Activated T-helper 9 cell treated with anti-CD3 and anti-CD28 coated beads, Interleukin-2, amount 50 U/mL, for 16 hours (primary cell): ENCODE measurements at places on chromosomes 12 and 14.

- no peak for DNase-seq
These were observed 92.0 kb downstream of the RAD51B start for GRCh38 chr14:67911562-67911961.

- DNase-seq: no peak
These were observed 1929.1 kb upstream of the SEL1L start for GRCh38 chr14:83462759-83463158.

DNA sequence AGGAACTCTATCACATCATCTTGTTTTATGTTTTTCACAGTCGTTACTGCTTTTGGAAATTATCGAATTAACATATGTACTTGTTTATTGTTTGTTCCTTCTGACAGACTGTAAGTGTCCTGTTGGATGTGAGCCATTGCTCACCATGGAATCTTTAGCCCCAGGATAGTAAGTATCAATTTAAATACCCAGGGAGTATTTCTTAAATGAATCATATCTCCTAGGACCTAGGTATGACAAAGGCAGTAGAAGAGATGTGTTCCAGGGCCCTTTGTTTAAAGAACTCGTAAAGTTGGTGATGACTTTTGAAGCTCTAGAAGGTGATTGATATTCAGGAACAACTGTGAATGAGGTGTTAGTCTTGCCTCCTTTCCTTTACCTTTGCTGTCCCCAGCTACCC lies 30.3 kb upstream of the STRAP start:
- no peak for DNase-seq

DNA sequence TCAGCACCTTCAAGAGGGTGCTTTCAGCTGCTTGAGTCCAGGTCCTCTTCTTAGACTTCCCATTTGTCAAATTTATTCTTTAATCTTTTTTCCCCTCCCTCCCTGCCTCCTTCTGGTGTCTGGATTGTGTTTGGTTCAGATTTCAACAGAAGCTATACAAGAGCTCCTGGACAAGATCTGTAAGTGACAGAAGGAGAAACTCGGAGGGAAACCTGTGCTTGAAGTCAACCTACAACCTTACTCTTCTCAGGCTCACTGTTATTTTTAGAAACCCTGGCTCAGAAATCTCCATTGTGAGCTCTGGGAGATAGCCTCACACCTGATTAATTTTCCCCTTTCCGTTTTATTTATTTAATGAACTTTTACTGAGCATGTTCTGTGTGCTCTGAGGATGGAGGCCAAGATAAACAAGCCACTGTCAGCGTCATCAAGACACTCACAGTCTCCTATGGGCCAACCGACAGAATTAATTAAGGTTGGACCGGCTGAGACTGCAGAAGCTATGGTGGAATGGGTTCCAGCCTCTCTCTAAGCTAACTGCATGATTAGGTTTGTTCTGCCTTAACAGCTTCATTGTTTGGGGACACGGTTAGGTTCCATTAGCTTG lies 13.5 kb downstream of the PDE1B start:
- no peak for DNase-seq

- no peak for DNase-seq
These were observed 131.9 kb upstream of the CLEC14A start for GRCh38 chr14:38387821-38388220.

DNA sequence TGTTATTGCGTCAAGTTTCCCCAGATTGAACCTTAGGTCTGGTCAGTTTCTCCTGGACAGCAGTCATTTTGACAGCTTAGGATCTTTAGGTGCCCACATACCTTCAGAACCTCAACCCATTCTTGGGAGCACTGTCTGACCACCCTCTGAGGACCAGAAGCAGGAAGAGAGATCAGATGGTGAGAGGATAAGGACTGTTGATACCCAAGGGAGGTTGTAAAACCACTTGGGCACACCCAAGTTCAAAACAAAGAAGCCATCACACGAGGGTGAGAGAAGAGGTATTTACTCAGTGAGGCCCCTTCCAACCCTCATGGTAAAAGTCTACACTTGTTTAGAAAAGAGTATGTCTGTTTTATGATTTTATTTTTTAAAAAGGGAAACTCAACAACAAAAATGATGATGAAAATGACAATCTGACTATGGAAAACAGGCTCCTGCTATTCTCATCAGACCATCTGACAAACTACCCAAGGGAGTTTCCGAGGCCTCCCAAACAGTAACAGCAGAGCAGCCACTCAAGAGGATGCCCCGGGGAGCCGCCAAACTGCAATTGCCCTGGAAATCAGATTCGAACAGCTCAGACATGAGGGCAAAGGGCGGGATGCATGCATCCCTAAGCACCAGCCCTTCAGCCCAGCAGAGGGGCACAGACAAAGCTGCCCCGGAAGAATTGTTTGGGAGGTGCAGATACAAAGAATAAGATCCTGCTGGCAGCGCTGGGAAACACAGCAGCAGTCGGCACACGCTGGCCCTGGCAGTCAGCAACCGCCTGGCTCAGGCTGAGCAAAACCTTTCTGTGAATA lies 162.6 kb upstream of the PLEKHG7 start:
- DNase-seq: no peak

- DNase-seq: no peak
These were observed 150.3 kb downstream of the FOXN3 start for GRCh38 chr14:89266754-89267153.

- DNase-seq: no peak
These were observed 126.0 kb upstream of the AMIGO2 start for GRCh38 chr12:47205532-47206449.

GRCh38 chr14:76537906-76538647 lies 162.1 kb downstream of the ESRRB start:
- no peak for DNase-seq

DNA sequence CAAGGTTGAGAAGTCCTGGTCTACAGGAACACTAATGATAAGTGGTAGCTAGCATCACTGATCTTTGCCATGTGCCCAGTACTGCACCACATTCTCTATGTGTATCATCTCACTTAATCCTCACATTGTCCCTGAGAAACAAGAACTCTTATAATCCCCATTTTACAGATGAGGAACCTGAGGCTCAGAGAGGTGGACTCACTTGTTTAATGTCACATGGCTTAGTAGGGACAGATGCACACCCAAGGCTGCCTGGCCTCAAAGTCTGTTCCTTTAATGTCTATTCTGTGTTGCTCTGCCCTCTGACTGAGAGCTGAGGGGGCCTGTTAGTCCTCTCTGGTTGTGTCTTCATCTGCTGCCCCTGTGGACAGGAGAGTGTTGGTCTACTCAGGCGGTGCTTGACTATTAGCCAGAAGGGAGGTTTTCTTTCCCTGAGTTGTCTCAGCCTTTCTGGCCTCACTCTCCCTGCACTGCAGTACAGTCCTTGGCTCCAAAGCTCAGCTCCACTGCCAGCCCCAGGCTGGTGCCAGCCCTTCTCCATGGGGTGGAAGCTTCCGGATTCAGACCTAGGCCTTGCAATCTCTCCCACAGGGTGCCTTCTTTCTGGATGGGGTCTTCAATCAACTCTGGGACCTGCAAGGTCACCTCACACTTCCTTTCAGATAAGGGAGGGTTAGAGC lies 4.9 kb upstream of the DYNLL1 start:
- no peak for DNase-seq

DNA sequence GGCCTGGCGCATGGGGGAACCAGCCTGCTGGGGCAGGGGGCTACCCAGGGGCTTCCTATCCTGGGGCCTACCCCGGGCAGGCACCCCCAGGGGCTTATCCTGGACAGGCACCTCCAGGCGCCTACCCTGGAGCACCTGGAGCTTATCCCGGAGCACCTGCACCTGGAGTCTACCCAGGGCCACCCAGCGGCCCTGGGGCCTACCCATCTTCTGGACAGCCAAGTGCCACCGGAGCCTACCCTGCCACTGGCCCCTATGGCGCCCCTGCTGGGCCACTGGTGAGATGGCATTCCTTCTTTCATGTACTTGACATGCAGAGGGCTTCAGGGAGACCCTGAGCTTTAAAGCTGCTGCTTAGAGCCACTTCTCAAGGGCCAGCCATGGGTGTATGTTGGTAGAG lies 9.0 kb downstream of the LGALS3 start:
- no peak for DNase-seq

GRCh38 chr12:26524862-26525465 lies 308.0 kb downstream of the ITPR2 start:
- DNase-seq: no peak

DNA sequence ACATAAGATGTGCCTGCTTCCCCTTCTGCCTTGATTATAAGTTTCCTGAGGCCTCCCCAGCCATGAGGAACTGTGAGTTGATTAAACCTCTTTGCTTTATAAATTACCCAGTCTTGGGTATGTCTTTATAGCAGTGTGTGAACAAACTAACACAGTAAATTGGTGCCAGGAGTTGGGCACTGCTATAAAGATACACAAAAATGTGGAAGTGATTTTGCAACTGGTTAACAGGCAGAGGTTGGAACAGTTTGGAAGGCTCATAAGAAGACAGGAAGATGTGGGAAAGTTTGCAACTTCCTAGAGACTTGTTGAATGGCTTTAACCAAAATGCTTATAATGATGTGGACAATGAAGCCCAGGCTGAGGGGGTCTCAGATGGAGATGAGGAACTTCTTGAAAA lies 264.1 kb downstream of the DACT1 start:
- no peak for DNase-seq

DNA sequence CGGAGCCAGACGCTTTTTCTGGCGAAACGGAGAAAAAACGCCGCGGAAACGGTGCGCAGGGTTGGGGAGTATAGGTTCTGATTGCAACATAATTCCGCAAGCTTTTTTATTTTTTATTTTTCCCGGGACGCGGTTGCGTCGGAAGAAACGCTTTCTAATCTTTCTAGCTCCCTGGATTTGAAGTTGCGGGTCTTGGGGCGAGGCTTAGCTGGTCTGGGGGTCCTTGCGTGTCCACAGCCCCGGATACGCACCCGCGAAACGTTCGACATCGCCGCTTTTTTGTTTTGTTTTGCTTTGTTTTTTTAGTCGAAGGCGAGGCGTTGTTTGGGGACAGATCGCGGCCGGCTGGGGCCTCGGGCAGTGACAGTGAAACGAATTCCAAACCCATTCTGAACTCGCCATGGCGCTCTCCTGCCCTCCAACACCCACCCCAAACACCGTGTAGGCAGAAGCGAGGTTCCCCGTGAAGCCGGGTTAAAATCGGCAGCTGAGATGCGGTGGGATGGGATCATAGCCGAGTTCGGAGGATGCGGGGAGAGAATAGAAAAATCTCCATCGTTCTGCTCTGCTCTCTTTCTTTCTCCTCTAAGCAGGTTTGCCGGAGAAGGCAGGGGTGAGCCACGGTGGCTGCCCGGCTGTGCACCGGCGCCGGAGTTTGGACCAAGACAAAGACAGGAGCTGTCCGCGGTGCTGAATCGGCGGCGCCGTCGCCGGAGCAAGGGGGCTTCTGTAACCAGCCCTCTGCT lies 8.1 kb upstream of the LHX5 start:
- no peak for DNase-seq
